A549 treated with GW870086 at 1 μM for 4 hours (cell line): ENCODE measurements at places on chromosomes 7 and 10. TPM values are rescaled to one million over a fixed set of nuclear protein-coding genes. Genes with fewer than 3 reads are reported as not detected.

NKX1-2 gene
- 0.03 to 0.06 TPM in 2 of 5 replicates, not detected in the others for total RNA-seq

ZNF804B gene
- not detected in 5 replicates for total RNA-seq

FAM20C gene
- 31.4 to 46.7 TPM (median 43.9 TPM) in 5 replicates for total RNA-seq

KLF6 gene
- 77.2 to 114 TPM (median 107 TPM) in 5 replicates for total RNA-seq

PGAM2 gene
- total RNA-seq, result not detected in 5 replicates

THNSL1 gene
- 3.5 to 4.4 TPM (median 3.9 TPM) in 5 replicates for total RNA-seq

ATP5F1C gene
- total RNA-seq, result 278 to 337 TPM (median 286 TPM) in 5 replicates
